ENCODE measurements at places on chromosomes 16 and 17.

GRCh38 chr17:62650587-62650986 is 23.1 kb downstream of the MRC2 start:
- no peak for DNase-seq

- DNase-seq = no peak
These were observed 9.2 kb downstream of the HS3ST6 start for GRCh38 chr16:1908983-1909382.

DNA sequence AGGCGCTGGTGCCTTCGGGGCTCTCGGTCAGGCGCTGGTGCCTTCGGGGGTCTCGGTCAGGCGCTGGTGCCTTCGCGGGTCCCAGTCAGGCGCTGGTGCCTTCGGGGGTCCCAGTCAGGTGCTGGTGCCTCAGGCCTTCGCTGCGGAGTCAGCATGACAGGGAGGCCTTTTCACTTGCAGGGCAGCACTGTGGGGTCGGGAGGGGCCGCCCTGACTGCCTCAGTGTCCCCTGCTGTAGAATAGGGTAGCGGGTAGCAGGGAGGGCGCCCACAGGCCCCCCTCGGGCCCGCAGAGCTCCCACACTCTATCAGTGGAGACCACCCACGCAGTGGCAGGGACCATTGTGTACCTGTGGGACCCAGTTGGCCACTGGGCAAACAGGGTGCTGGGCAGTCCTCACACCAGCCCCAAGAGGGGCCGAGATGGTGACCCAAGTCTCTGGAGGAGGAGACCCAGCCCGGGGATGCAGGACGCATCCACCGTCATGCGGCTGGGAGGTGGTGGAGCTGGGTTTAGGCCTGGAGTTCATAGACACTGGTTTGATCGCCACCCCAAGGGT is 38.0 kb downstream of the ZFPM1 start:
- DNase-seq = no peak

DNA sequence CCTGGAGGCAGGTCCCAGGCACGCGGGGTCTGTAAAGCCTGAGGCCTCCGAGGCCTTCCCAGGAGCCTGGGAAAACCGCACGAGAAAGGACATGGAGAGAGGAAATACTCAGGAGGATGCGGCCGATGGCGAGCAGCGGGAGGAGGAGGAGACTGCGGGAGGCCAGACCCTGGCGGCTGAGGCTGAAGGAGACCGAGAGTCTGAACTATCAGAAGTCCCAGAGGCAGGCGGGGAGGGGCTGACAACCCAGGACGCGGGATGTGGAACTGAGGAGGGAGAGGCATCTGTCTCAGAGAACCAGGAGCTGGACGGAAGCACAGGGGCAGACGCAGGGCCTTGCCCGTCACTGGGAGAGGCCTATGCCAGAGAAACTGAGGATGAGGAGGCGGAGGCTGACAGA is 2.4 kb downstream of the APOBR start:
- no peak for DNase-seq

GRCh38 chr17:29158488-29159275 is 21.5 kb downstream of the MYO18A start:
- no peak for DNase-seq

- DNase-seq = no peak
These were observed 42.1 kb upstream of the MAF start for GRCh38 chr16:79642652-79643051.

DNA sequence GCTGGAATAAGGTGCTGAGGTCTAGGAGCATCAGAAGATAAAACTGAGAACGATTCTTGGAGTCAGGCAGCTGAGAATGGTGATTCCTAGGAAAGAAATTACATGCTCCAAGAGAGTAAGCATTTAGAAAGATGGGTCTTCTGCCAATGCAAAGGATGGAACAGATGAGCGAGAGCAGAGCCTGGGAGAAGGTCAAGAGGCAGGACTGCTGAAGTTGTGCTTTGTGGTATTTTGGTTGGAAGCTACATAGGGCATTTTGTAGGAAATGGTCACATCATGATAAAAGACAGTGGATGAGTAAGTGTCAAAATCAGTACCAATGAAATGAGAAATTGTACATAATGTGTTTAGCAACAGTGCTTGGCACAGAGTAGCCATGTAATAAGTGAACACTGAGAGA is 1.4 kb upstream of the CRYM start:
- no peak for DNase-seq

GRCh38 chr17:22461460-22462145 is 769.3 kb downstream of the KCNJ18 start:
- no peak for DNase-seq

- DNase-seq = no peak
These were observed 95.6 kb downstream of the STXBP4 start for GRCh38 chr17:55063885-55064874.

- no peak for DNase-seq
These were observed 55.3 kb downstream of the SOCS3 start for GRCh38 chr17:78304549-78305037.

Data from T-helper 2 cell treated with Interferon-gamma antibody and Interleukin-4, amounts not matched to agents 5 μg/mL and 100 μg/mL, for 36 hours (primary cell).